ENCODE measurements at places on chromosomes 5 and 9.

DNA sequence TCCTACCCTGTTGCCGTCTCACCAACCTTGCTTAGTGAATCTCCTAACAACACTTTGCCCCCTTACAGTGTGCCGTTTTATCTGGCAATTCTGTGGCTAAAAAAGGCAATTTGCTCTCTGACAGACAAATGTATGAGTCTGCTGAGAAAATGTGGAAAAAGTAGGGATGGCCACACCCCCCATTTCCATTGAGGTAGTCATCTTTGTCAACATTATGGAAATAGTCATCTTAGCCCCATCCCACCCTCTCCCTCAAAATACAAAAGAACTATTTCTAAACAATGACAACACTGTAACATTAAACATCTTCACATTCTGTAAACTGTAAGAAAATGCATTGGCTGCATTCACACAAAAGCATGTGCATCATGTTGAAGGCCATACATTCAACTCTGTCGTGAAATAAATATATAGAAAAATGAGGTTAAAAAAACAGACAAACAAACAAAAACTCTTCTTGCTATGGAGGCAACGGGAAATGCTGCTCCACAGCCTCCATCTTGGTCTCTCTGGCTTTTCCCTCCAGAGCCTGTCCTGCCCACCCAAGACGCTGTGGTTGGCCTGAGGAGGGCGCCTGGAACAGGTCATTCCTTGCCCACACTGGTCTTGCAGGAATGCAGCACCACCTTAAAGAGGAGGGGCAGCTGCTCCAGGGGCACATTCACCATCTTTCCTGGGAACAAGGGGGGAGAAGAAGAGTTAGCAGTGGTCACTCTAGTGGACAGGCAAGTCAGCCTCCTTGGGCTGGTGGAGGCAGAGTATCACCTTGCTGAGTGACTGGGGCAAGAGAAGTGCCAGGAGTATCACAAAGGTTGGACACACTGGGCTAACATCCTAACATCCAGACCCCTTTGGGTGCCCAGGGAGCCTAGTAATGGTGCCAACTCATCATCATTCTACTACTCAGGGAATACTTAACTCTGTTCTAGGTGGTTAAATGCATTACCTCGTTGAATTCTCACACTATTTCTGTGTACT is 15.2 kb upstream of the NR5A1 start:
- DNase-seq: no peak

DNA sequence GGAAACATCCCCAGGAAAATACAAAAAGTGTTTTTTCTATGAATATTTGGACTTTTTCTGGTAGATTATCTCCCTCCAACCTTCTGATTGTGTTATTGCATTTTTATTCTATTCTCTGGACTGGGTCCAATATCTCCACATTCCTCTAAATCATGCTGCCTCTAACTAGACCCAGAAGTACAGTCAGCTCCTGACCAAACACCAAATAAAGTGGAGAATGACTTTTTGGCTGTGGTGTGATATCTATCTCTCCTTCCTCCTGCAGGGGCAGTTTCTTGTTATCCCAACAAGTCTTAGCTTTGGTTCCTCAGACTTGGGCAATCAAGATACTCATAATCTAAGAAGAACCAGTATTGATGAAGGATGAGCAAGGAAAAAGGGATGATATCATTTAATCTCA is 3.2 kb upstream of the RAI14 start:
- DNase-seq: no peak

- no peak for DNase-seq
Measured at GRCh38 chr5:76007904-76008303, 75.3 kb upstream of the SV2C start.

- no peak for DNase-seq
Measured at GRCh38 chr5:168670881-168671575, 91.9 kb upstream of the PANK3 start.

DNA sequence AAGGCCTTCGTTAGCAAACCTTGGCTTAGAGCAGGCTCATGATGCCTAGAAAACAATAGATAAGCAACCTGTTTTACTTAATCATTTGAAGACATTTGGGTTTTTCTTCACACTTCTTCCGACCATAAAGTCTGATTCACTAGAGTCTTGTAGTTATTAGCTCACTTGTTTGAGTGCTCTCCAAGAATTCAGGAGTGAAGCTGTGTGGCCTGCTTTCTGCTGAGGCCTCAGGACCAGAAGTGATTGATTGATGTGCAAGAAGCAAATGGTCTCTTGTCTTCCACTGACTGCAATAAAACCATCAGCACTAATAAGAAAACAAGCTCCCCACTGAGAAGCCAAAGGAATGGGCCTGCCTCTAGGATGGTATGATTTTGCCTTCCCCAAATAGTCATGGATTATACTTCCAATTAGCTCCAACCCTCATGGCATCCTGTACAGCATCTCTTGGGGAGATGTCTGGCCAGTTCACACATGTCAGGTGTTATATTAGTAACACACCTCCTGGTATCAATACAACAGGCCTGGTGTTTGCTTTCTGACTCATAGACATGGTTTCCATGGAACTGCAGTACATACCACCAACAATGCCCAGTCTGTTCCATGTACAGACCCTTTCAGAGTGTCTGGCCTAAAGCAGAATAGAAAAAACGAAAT is 317.6 kb downstream of the CWC27 start:
- DNase-seq: no peak
